ENCODE measurements at places on chromosomes 11 and 22.

DNA sequence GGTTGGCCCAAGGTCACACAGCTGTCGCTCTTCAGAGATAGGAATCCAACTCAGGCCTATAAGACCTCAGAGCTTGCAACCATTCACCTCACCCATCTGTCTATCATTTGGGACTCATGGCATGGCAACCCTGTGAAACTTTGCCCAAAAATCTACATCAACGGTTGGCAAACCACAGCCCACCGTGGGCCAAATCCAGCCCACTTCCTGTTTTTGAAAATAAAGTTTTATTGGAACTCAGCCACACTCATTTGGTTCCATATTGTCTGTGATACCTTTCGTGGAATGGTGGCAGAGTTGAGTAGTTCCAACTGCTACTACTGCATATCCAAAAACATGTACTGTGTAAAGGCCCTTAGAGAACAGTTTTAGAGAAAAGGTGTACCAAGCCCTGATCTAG is 307.8 kb downstream of the MN1 start:
- DNase-seq: no peak

DNA sequence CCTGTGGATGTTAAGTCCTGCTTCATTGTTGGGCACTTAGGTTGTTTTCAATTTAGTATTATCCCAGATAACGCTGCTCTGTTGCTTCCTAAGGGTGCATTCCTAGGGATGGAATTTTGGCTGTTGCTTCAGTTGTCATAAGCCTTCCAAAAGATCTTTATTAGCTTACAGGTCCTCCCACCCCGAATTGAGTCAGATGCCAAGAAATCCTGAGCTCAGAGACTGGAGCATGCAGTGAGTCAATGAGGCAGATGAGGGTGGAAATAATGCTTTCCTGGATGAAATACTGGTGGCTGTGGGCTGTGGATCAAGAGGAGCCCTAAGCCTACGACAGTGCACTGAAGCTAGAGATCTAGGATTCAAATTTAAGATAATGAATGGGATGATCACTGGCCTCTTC is 10.7 kb upstream of the IL18BP start:
- DNase-seq: no peak

DNA sequence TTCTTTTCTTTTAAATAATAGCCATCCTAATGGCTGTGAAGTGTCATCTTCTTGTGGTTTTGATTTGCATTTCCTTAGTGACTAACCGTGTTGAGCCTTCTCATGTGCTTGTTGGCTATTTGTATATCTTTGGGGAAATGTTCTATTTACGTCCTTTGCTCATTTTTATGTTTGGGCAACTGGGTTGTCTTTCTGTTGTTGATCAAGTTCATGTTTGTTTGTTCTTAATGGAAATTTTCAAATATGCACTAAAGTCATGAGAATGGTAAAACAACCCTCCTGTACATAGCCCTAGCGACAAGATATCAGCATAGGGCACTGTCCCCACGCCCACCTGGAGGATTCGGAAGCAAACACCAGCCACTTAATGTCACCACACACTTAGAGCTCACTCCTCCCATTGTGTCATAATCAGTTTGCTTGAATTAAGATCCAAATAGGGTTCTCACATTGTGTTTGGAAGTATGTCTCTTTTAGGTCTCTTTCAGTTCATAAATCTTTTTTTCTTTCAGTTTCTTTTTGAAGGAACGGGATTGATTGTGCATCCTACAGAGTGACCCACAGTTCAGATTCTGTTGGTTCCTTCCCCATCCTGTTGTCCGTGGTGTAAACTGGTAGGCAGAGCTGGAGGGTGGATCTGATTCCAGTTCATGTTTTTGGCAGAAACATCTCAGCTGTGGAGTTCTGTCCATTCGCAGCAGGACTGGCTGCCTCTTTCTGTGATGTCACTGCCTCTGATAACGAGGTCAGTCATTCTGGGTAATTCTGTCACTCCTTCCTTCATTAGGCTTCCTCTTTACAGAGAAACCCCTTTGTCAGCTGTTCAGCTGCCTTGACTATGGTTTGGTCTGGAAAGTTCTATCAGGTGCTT is 26.4 kb upstream of the ADORA2A start:
- no peak for DNase-seq

- DNase-seq: no peak
Observed at GRCh38 chr11:111761036-111761435, 5.2 kb downstream of the PPP2R1B start.

DNA sequence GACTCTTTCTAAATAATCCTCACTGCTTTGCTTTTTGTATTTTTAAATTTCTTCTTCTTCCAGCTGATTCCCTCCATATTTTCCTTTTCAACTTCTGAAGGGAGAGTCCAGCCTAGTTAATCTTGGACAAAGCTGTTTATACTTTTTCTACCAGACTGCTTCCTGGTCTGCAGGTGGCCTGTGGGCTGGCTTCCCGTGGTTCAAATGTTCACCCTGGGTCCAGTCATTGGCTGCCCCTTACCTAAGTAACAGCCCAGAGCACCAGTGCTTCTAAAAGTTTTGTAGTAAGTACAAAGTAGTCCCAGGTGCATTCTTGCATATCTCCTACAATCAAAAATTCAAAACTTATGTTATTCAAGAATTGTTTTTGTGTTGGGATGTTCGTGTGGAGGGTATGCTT is 19.1 kb downstream of the ZNF143 start:
- DNase-seq: no peak

DNA sequence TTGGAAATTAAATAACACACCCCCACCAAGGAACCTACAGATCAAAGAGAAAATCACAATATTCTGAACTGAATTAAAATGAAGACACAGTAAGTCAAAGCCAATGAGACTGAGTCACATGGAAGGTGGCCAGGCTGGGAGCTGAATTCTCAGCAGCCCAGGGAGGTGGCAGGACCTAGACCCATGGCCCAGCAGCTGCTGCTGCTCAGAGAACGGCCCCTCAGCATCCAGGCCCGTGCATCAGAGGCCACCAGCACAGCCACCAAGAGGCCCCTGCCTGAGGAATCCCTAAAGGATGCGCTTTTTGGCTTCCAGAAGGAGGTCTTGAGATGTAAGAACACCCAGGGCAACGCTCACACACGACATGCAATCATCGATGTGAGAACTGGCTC is 35.0 kb downstream of the TBX1 start:
- DNase-seq: no peak

- no peak for DNase-seq
Observed at GRCh38 chr11:108985945-108986279, 321.0 kb downstream of the DDX10 start.

DNA sequence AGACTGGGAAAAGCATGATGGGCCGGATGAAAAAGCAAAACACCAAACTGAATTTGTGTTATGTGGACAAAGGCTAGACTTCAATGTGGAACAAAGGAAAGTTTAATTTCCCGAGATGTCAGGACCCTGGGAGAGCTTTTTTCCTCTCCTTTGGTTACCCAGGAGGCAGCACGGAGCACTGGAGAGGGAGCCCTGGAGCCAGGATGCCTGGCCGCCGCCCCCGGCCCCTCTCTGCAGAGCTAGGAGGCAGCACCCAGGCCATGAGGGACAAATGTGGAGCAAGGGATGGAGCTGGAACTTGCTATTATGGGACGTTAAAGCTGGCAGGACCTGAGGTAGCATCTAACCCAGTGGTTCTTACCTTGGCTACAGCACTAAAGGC is 108.9 kb downstream of the MORC2 start:
- no peak for DNase-seq

DNA sequence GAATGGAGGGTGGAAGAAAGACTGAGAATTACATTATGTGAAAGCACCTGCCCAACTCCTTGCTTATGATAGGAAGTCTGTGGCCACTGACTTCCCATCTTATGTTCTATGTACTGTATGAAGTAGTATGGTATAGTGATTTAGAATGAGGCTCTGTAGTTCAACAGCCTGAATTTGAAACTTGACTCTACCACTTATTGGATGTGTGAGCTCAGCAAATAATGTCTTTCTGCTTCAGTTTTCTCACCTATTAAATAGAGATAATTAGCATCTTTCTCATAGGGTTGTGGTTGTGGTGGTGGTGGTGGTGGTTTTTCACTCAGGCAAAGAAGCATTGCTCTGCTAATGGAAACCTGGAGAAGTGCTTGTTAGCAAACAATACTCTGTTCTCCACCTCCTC is 121.6 kb downstream of the PAX6 start:
- DNase-seq: no peak

GRCh38 chr11:128066399-128066798 is 521.0 kb downstream of the ETS1 start:
- DNase-seq: no peak

DNA sequence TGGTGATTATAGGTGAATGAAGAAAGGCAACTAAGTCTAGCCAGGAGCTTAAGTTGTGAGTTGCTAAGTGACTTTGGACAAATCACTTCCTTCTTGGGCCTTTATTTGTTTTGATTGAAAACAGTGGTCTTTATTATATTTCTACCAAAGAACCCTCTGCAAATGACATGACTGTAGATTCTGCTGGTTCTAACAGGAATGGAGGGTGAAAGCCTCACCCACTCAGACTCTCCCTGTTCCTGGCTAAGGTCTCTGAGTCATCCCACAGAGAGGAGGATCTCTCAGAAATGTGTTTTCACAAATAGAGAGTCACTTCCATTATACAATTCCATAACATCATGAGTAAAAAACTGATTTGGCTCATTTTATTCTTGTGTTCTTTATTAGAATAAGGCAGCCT is 583.9 kb upstream of the LRRC4C start:
- DNase-seq: no peak

DNA sequence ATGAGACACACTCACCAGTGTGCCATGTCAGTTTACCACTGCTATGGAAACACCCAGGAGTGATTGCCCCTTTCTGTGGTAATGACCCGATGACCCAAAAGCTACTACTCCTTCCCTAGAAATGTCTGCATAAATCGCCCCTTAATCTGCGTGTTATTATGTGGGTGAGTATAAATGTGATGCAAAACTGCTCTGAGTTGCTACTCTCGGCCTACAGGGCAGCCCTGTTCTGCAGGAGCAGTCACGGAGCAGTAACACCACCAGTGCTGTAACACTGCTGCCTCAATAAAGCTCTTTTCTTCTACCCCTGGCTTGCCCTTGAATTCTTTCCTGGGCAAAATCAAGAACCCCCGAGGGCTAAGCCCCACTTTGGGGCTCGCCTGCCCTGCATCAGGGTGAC is 9.6 kb upstream of the LDLRAD3 start:
- DNase-seq: no peak

DNA sequence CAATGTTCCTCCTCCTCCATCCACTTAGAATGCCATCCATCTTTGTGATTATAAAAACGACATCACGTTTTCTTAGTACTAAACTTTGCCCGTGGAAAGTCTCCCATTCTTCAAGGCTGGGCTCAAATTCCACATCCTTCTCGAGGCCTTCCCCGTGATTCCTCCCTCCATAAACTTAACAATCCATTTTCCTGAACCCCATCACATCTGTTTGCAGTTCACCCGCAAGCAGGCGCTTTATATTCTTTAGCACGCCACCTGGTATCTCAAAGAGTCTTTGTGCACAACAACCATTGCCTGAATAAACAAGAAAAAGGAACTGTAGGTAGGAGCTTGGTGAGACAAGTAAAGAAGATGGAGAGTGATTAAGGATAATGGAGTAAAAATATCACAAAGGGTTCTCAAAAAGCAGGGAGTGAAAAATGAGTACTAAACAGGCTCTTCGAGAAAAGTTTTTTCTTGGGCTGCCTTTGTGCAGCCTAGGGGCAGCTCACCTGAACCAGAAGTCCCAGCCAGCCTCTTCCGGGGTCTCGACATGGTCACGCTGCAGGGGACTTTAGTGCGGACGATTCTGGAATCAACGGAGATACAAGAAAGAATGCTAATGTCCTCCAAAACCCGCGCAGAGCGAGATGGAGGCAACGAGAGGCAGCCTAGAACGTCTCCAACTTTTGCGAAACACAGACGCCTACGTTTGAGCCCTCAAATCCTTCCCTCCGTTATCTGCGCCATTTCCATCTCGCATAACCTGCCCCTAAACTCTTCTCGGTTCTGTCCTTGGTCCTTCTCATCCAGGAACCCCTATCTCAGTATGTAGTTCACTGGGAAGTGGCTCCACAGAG is 585 bp downstream of the THYN1 start:
- DNase-seq: no peak

GRCh38 chr11:12097219-12097618 is 13.2 kb upstream of the MICAL2 start:
- no peak for DNase-seq

- no peak for DNase-seq
Observed at GRCh38 chr22:48333323-48333763, 1494.3 kb downstream of the BRD1 start.

GRCh38 chr11:63680834-63681320 is 423 bp upstream of the RTN3 start:
- DNase-seq: peak; percentile 5

- DNase-seq: no peak
Observed at GRCh38 chr11:105137286-105137685, 2.3 kb downstream of the CARD18 start.

DNA sequence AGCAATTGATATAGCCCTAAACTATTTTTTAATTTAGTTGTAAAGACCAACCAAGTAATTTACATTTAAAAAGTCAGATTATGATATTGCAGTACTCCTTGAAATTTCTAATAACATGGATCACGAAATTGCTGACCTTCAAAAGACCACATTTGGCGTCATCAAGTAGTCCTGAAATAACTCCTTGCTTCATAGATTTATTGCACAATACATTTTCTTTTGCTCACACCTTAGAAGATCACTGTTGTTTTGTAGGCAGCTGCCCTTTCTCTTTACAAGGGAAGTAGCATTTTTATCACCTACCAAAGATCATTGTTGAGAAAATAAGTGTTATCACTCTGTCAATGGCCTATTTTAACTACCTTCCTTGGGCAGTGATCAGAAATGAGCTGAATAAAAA is 815.8 kb downstream of the METTL15 start:
- no peak for DNase-seq

DNA sequence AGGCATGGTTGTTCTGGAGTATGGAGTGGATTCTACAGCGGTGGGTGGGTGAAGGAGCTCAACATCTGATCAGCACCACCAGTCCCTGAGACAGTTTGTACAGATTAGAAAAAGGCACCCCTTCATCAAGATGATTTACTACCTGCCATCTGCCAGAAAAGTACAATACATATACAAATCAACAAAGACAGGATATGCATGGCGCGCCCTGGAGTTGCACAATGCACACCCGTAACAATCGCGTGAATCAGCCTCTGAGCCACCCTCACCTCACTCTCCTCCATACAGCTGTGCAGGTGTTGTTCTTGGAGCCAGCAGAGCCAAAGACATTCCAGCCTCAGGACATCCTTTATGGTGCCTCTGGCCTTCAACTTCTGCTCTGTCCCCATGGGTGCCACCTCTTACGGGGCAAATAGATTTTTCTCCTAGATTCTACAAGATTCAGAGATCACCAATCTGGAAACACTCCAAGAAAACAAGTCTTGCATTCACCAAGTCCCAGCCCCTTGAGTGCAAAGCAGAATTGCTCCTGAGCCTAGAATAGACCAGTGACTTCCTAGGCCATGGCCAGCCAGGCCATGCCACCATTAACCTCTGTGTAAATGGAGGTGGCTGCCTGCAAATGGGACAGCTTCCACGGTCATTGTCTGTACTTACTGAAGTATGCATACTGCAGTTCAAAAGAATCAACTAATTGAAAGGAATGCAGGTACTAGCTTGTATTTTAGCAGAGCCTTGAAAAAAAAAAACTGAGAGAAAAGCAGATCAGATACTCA is 490.9 kb downstream of the SOX6 start:
- no peak for DNase-seq

GRCh38 chr11:125070699-125071254 is 7.7 kb downstream of the SLC37A2 start:
- DNase-seq: no peak

- DNase-seq: no peak
Observed at GRCh38 chr11:122028545-122028944, 87.5 kb downstream of the BLID start.

Data from activated CD4-positive, alpha-beta T cell treated with anti-CD3 and anti-CD28 coated beads, Interleukin-2, amount 50 U/mL, for 4 hours (primary cell).